ENCODE measurements at places on chromosomes 12 and 14. TPM values are rescaled to one million over a fixed set of nuclear protein-coding genes. Genes with fewer than 3 reads are reported as not detected.

Gene GPR137C
- total RNA-seq, result 0.58 TPM

Gene CERS5
- 37.4 TPM for total RNA-seq

Gene DDX11
- 16.4 TPM for total RNA-seq

Gene IFI27
- total RNA-seq, result 34.4 TPM

Gene KRT85
- not detected for total RNA-seq

Gene KRT72
- not detected for total RNA-seq

Gene CMTM5
- 0.44 TPM for total RNA-seq

Gene ALG10B
- total RNA-seq, result 6.0 TPM

Gene IL22
- total RNA-seq, result not detected

Gene SLC7A7
- total RNA-seq, result 7.1 TPM

Gene DAO
- not detected for total RNA-seq

Gene CLEC2B
- total RNA-seq, result 19.3 TPM

Gene ADAM21
- total RNA-seq, result 1.5 TPM

Gene TAS2R42
- not detected for total RNA-seq

Gene PRKCH
- total RNA-seq, result 7.9 TPM

Gene HOMEZ
- total RNA-seq, result 8.6 TPM

Gene VDR
- 17.0 TPM for total RNA-seq

Gene SAMD15
- total RNA-seq, result 3.3 TPM

Gene IFNG-AS1
- total RNA-seq, result not detected

Gene CYP46A1
- 0.29 TPM for total RNA-seq

Gene CACNA2D4
- 1.5 TPM for total RNA-seq

Gene TMTC1
- 44.1 TPM for total RNA-seq

Gene CLEC6A
- total RNA-seq, result not detected

Gene GPATCH2L
- 48.5 TPM for total RNA-seq

Gene AGAP2
- 0.15 TPM for total RNA-seq

Gene WDHD1
- total RNA-seq, result 6.3 TPM

Gene MANSC1
- 3.0 TPM for total RNA-seq

Measured in smooth muscle cell of trachea (primary cell).